ENCODE measurements at places on chromosomes 4 and X.

DNA sequence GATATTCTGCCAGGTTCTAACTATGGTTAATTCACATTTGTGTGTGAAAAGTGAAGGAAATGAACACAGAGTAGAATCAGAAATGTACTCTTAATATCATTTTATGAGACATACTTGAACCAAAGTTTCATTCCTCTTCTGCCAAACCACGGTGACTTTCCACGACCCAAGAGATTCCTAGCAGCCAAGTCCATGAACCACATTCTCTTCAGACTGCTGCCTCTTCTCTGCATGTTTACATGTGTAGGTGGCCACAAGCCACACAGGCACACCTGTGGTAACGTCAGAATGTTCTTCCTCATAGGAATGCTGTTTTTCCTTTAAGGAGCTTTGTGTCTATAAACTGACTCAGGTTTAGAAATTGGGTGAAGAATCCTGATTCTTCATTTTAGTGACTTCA is 1411.2 kb downstream of the RAPGEF2 start:
- no peak for DNase-seq

DNA sequence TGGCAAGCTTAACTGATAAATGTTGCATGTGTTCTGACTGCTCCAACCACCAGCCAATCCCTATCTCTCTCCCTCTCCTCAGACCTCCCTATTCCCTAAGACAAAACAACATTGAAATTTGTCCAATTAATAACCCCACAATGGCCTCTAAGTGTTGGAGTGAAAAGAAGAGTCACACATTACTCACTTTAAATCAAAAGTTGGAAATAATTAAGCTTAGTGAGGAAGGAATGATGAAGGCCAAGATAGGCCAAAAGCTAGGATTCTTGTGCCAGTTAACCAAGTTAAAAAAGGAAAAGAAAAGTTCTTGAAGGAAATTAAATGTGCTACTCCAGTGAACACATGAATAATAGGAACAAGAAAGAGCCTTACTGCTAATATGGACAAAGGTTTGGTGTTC is 55.6 kb downstream of the FBXW7 start:
- DNase-seq, result no peak

GRCh38 chr4:6538111-6538510 is 36.9 kb upstream of the MAN2B2 start:
- no peak for DNase-seq

GRCh38 chr4:36677874-36678273 is 396.5 kb downstream of the DTHD1 start:
- no peak for DNase-seq

GRCh38 chr4:42359711-42360110 is 37.6 kb upstream of the SHISA3 start:
- DNase-seq, result no peak

GRCh38 chr4:37279894-37280592 is 35.5 kb downstream of the NWD2 start:
- no peak for DNase-seq

DNA sequence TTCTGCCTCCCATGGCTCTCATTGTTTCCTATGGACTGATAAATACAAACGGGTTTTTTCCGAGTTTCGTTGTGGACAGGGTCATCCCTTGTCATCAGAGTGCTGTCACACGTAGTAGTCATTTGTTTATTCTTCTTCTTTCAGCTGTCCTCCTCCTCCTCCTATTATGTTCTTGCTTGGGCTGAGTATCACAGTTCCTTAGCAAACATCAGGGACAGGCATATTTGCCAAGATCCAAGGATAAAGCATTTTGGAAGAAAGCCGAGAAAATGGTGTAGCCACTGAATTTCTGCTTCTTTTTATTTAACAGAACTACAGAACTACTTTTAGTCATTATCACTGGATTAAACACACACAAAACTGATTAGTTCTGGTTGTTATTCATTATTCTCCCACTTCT is 167.9 kb downstream of the MAML3 start:
- DNase-seq, result no peak

DNA sequence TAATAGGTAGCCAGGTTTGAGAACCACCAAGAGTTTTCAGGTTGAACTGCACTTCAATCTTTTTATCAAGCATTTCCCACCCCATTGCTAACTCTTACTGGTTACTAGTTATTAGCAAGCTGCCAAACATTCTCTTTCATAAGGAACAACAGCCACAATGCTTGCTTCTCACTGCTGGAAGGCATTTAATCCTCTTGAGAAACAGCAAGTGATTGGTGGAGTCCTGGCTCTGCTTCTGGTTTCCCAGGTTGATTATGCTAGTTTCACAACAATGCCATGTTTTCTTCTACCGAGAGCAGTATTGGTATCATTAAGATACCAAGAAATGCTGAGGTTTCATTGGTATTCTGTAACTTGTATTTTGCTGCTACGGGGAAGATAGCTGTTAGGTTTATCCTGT is 32.2 kb upstream of the TXLNG start:
- DNase-seq, result no peak

GRCh38 chr4:10107111-10108091 is 9.2 kb downstream of the WDR1 start:
- DNase-seq, result no peak

DNA sequence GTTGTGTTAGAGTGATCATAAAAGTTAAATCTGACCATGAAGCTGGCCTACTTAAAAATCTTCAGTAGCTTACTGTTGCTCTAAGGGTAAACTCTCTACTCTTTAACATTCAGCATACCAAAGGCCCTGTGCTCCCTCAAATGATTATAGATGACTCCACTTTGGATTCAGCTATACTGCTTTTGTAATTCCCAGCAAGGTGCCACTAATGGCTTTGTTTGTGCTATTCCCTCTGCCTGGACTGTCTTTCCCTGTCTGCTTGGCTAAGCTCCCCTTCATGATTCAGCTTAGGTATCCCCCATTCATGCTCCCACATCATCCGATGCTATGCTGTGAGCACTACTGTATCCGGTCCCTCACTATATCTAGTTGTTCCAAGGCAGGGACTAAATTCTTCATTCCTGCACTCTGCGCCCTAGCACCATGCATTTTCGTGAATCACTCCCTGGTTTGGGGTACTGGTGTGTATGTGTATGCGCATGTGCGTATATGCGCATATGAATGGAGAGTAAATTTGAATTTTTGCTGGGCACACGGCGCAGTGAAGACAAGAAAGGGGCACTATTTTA is 453 bp upstream of the PBDC1 start:
- DNase-seq, result no peak

DNA sequence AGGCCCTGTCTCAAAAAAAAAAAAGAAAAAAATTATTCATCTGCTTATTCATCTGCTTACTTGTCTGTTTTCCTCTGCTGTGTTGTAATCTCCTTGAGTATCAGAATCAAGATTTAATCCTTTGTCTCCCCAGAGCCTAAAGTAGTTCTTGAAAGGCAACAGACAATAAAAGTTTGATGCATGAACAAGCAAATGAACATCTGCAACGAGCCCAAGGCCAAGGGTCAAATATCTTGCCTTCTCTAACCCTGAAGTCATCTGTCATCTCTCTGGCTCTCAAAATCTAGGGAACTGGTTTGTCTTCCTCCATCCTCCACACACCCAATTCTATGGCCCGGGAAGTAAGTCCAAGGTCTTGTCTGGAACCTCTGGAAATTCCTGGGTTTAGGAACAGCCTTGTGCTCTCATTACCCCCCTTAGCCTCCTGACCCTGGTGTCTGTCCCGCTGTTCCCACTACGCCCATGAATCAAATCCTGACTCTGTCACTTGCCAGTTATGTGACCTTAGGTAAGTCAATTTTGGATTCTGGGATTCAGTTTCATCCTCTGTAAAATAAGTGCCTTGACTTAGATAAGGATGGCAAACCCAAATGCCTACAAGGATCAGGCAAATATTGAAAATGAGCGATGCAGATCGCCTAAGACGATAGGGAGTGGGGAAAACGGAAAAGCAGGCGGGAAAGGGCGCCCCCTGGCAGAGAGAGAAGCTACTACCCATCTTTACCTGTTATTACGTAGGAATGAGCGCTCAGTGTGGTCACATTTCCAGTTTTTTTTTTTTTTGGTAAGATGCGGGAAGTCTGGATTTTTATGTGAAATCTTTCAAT is 102.7 kb upstream of the DHX15 start:
- no peak for DNase-seq

DNA sequence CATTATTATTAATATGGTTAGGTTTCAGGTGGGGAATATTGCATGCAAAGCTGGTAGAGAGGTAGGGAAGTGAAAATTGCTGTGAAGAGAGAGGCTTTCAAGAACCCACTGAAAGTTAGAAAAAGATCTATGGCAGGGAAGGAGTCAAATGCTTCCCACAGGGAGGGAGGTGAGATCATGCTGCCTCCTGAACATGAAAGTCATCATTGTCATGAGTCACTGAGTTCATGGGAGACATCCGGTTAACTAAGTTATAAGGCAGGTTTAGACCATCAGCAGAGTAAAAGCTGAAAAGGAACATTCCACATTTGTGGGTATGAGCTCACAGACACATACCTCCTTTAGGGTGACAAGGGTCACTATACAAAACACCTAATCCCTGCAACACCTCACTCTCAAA is 16.2 kb downstream of the GATB start:
- DNase-seq, result peak; percentile 80

DNA sequence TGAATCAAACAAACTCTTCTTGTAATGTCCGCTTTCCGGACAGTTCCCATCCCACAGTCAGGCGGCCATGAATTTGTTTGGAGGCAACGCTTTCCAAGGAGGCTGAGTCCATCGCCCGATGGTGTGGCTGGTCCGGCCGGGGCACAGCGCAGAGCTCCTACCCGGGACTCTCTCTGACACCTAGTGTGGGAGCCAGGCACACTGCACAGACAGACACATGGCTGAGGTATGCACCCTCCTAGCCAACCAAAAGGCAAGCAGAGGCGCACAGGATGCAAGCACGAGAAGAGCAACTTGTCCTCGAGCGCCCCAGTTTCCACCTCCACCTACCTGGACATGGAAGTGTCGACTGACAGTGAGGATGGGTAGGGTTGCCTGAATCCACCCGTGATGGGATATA is 87.5 kb downstream of the LEF1 start:
- no peak for DNase-seq

- no peak for DNase-seq
Observed at GRCh38 chr4:20684852-20685763, 15.2 kb upstream of the PACRGL start.

DNA sequence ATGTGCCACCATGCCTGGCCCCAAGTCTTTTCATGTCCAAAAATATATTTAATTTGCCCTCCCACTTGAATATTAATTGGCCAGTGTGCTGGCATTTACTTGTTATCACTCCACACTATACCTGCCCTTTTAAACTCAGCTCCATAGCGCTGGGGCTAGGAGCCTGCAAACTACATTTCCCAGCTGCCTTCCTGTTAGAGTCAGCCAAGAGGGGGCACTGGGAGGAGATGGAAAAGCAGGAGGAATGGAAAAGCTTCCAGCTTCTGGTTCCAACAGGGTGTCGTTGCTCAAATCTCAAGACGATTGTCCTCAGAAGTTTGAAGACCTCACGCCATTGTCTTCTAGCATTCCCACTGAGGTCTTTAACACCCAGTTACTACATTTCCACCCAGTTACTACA is 315.5 kb downstream of the BCOR start:
- DNase-seq, result no peak

DNA sequence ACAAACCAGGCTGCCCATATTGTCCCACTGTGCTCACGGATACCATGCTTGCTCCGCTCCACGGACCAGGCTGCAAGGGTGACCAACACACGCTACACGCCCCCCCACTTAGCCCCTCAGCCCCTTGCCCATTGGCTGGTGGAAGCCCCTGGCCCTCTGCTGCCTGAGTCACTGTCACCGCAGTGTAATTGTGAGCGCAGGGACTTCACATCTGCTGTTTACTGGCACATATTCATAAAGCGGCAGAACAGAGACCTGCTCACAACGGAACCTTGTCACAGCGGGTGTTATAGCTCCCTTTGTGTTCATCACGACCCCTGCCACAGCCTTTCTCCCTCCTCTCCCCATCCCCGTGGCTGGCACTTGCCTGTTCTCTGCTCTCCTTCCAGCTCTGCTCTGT is 83.7 kb downstream of the PSAPL1 start:
- no peak for DNase-seq

DNA sequence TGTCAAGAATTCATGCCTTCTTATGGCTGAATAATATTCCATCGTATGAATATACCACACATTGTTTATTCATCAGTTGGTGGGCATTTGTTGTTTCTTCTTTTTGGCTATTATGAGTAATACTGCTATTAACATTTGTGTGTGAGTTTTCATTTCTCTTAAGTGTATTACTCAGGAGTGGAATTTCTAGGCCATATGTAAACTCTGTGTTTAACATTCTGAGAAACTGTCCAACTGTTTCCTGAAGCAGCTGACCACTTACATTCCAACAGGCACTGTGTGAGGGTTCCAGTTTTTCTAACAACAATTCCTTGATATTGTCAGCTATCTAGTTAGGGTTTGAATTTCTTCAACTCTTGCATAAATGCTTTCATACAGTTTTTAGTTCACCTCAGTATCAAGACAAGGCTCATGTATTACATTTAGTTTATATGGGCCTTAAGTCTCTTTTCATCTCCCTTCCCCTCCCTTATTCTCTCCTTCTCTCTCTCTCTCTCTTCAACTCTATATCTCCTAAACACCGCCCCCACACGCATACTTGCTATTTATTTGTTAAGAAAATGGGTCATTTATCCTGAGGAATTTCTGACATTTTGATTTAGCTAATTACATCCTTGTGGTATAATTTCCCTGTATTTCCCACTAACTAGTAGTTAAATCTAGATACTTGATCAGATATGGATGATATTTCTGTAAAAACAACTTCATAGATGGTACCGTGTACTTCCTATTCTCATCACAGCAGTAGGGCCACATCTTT is 77.4 kb downstream of the WDR19 start:
- peak; percentile 38 for DNase-seq

Measured in AG04449 (cell line).